ENCODE measurements at places on chromosomes 13 and 19. TPM values are rescaled to one million over a fixed set of nuclear protein-coding genes. Genes with fewer than 3 reads are reported as not detected.

DNA sequence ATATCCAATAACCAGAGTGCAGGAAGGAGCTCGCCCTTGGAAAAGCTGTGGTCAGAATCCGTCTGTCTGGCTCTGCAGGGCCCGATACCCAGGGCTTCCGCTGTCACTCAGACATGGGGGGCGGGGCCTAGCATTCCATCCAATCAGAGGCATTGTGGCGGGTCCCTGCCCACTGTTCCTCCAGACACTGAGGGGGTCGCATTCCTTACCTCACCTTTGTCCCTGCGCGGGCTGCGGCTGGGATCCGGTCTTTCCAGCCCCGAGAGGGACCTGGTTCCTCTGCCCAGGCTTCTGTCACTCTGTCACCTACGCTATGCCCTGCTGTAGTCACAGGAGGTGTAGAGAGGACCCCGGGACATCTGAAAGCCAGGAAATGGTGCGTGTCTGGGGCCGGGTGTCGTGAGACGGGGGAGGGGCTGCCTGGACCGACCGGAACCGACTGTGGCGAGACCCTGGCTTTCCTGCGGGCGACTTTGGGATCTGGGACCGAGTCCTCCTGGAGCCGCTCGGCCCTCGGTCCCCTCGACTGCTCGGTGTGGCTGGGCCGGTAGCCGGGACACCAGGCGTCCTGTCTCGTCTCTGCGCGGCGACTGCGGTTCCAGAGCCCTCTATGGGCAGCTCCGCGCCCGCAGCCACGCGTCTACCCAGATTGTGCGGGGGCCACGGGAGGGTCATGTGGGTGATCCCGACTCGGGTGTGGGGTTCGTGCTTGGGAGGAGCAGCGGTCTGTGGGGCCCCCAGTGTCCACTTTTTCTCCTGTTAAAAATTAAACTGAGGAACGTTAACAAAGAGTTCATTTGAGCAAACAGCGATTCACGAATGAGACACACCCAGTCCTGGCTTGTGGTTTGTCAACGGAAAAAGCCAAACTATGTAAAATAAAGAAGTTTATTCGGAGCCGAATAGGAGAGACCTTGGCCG lies at the start of gene ZNF69:
Gene ZNF69, plus strand, starts transcription at position 172 of the 921 bp plus-strand sequence. Its CDS starts 142 bp downstream, at position 314.
- peak within 1 kb of the TSS; percentile 65 for H3K4me3 ChIP-seq
- peak within 1 kb of the TSS; percentile 83 for H3K27ac ChIP-seq
- DNase-seq, result peak; percentile 92
- peaks cover 19% of the 10 kb centered on the region for H3K4me1 ChIP-seq

The ZNF30 gene
- 4.3 TPM for total RNA-seq

DNA sequence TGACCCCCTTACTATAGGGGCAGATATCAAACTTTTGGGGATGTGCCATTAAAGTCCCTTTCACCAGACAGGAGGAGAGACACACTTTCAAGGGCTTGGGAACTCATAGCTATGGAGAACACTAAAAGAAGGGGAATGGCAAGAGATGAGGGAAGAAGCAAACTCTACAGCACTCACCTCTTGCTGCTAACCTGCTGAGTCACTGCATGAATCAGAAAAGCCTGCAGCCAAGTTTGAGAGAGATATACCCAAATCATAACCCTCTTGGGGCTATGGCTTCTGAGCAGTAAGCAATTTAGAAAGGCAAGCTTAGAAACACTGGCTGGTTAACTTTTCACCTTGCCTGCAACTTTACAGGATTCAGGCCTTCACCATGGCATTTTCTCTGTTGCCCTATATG lies 1028.0 kb downstream of the UQCRFS1 start:
- no peak for DNase-seq
- H3K27ac ChIP-seq, result no peak overlapping the region

The ZNF793 gene
- total RNA-seq, result 4.8 TPM

The CYP4F2 gene
- total RNA-seq, result not detected

GRCh38 chr13:41199079-41199478 lies 4.7 kb upstream of the KBTBD7 start:
- DNase-seq, result no peak
- H3K36me3 ChIP-seq, result no peaks in the 10 kb centered on the region
- no peak overlapping the region for H3K27ac ChIP-seq

- no peaks in the 10 kb centered on the region for H3K27me3 ChIP-seq
- H3K4me3 ChIP-seq, result no peak within 1 kb of the TSS
- DNase-seq, result no peak
Observed at GRCh38 chr19:35347171-35347929, at the start of gene FFAR1. Gene FFAR1 (plus strand): TSS chr19:35347902. CDS start chr19:35351552, 3,650 bp downstream.

The C19orf85 gene
- not detected for total RNA-seq

- no peaks in the 10 kb centered on the region for H3K36me3 ChIP-seq
- no peaks in the 10 kb centered on the region for H3K27me3 ChIP-seq
Observed at GRCh38 chr13:85567909-85568308, 231.3 kb downstream of the SLITRK6 start.

GRCh38 chr19:42064432-42064831 lies 5.6 kb downstream of the GRIK5 start:
- no peak for DNase-seq
- no peak overlapping the region for H3K27ac ChIP-seq
- no peak overlapping the region for H3K4me3 ChIP-seq
- H3K27me3 ChIP-seq, result peaks cover 38% of the 10 kb centered on the region
- H3K36me3 ChIP-seq, result peaks cover 41% of the 10 kb centered on the region

DNA sequence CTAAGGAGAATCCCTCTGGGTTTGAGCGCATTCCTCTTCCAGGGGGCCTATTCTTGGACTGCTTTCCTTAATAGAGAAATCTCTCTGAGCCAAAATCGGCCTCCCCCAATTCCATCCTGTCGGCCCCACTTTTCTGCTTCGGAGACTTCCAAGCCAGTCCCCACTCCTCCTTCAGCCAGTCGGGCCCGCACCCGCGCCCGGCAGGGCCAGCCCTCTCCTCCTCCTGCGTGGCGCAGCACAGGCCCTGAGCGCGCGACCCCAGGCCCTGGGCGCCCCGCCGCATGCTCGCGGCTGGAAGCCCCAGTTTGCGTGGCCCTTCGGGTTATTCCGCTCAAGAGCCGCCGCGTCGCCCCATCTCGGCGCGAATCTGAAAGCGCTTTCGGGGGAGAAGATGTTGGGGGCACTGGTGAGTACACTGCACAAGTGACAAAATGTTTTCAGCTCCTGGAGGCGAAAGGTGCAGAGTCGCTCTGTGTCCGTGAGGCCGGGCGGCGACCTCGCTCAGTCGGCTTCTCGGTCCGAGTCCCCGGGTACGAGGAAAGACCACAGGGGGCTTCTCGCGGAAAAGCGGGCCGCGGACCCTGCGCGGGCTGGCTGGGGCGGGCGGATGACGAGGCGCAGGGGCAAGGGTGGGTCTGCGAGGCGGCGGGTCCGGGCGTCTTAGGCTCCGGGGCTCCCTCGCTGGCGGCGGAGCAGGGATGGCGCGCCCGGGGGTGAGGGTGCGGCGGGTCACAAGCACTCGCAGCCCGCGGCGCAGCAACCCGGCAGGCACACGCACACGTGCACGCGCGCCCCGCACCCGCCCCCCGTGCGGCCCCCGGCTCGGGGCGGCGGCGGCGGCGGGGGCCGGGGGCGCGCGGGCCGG lies at the start of gene IL17D:
Gene IL17D, plus strand, starts transcription at position 785 of the 865 bp plus-strand sequence. CDS start 303 bp downstream, outside the sequence.
- H3K36me3 ChIP-seq, result no peaks in the 10 kb centered on the region
- no peak for DNase-seq
- H3K4me1 ChIP-seq, result peaks cover 10% of the 10 kb centered on the region
- peak within 1 kb of the TSS; percentile 57 for H3K4me3 ChIP-seq
- H3K27ac ChIP-seq, result peak within 1 kb of the TSS; percentile 76

DNA sequence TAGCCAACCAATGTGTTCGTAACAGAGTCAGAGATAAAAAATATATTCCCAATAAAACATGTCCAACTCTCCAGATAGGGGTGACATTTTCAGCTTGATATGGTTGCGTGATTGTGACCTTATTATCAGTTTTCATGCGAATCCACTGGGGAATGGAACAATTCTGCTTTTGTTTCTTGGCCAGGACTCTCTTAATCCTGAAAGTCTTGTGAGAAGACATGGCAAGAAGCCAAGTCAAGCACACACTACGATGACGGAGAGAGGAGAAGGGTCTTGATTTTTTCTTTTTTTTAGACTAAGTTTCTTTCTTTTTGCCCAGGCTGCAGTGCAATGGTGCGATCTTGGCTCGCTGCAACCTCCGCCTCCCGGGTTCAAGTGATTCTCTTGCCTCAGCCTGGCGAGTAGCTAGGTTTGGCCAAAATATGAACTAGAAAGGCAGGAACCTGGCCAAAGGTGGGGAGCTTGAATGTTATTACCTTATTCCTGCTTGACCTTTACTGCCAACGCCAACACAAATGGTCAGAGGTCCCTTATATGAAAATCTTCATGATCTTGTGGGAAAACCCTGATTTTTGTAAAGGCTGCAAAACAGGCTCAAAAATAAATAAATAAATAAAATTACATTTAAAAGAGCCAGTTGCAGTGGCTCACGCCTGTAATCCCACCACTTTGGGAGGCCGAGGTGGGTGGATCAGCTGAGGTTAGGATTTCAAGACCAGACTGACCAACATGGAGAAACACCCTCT lies 14.5 kb downstream of the ZNF816 start:
- DNase-seq, result no peak
- H3K4me1 ChIP-seq, result no peaks in the 10 kb centered on the region
- no peak overlapping the region for H3K4me3 ChIP-seq
- no peak overlapping the region for H3K27ac ChIP-seq

GRCh38 chr13:42022796-42023493 lies 25.5 kb upstream of the DGKH start:
- H3K4me3 ChIP-seq, result no peak overlapping the region
- no peaks in the 10 kb centered on the region for H3K4me1 ChIP-seq
- no peaks in the 10 kb centered on the region for H3K27me3 ChIP-seq

DNA sequence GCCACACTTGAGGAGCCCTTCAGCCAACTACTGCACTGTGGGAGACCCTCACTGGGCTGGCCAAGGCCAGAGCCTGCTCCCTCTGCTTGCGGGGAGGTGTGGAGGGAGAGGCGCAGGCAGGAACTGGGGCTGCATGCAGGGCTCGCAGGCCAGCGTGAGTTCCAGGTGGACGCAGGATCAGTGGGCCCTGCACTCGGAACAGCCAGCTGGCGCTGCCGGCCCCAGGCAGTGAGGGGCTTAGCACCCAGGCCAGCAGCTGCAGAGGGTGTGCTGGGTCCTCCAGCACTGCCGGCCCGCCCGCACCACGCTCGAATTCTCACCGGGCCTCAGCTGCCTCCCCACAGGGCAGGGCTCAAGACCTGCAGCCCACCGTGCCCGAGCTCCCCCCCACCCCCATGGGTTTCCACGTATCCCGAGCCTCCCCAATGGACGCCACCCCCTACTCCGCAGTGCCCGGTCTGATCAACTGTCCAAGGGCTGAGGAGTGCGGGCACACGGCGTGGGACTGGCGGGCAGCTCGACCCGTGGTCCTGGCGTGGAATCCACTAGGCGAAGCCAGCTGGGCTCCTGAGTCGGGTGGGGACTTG lies 1293.8 kb upstream of the PCDH9 start:
- H3K27ac ChIP-seq, result no peak overlapping the region
- no peaks in the 10 kb centered on the region for H3K27me3 ChIP-seq

The CD37 gene
- 18.6 TPM for total RNA-seq

DNA sequence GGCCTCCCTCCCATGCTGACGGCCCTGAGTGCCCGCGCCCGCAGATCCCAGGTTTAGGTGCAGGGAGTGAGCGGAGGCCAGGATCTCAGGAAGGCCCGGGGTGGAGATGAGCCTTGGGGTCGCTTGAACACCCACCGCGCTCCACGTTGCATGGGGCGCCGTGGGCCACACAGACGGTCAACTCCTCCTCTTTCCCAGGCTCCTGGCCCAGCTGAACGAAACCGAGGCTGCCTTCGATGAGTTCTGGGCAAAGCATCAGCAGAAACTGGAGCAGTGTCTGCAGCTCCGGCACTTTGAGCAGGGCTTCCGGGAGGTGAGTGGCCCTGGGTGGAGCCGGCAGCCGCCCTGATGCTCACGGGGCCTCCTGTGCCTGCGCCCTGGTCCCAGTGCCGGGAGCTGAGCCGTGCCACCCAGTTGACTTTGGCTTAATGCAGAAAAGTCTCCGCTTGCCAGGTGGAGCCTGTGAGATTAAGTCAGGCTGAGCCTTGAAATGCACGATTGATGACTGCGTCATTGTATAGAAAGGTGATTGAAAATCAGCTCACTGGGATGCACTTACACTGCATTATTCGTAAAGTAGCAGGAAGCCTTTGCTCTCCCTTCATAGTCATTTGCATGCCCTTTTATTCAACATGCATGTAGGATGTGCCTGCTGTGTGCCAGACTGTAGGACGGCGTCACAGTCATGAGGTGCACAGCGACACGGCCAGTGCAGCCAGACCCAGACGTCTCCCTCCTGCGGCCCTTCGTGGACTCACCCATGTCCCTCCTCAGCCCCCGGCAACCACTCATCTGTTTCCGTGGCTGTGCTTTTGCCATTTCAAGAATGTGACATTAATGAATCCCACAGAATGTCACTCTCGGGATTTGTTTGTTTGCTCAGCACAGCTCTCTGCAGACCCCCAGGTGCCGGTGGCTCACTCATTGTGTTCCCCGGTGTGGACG lies 35.5 kb upstream of the F7 start:
- H3K4me3 ChIP-seq, result no peak overlapping the region
- no peak overlapping the region for H3K27ac ChIP-seq

The KLK15 gene
- not detected for total RNA-seq

The XRCC1 gene
- 27.9 TPM for total RNA-seq

- no peaks in the 10 kb centered on the region for H3K36me3 ChIP-seq
- DNase-seq, result no peak
- peaks cover 11% of the 10 kb centered on the region for H3K4me1 ChIP-seq
Observed at GRCh38 chr19:2302319-2303210, 5.4 kb downstream of the LINGO3 start.

Measured in tibial nerve (tissue), 4 donors.